CD14-positive monocyte (primary cell): ENCODE measurements at places on chromosomes 12 and 14. TPM values are rescaled to one million over a fixed set of nuclear protein-coding genes. Genes with fewer than 3 reads are reported as not detected.

The SNX6 gene
- 114 TPM for polyA plus RNA-seq

DNA sequence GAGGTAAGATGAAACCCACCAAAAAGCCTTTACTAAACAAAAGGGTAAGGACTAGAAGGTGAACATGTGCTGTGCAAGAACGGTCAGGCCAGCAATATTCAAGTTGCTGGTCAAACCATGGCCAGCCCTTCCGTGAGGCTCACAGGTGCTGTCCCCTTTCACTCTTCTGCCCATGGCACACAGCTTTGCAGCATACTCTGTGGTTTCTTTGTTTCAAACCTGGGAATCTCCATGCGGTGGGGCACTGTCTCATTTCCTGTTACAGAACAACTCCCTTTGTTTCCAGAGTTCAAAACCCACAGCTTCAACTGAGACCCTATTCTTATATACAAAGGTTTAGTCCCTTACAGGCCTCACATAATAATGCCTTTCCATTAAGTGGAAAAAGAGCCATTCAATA lies 1.7 kb upstream of the OVCH1 start:
- no peak overlapping the region for H3K4me3 ChIP-seq
- no peaks in the 10 kb centered on the region for H3K27me3 ChIP-seq
- H3K4me1 ChIP-seq, result no peaks in the 10 kb centered on the region
- no peak for DNase-seq

DNA sequence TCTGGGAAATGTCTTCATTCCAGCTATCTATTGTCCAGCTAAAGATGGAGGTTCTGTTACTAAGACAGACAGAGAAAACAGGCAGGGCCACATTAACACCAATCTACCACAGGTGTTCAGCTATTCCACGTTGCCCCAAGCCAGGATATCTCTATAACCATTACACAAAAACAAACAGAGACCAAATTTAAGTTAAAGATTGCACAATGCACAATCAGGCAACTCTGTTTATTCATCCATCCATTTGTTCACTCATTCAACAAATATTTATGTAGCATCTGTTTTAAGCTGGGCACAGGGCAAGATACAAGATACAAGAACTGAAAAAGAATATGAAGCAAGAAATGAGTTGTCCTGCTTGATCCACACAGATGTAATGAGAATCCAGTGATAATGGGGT lies 629.0 kb downstream of the MED13L start:
- H3K4me3 ChIP-seq, result no peak overlapping the region
- no peak for DNase-seq
- no peak overlapping the region for H3K27ac ChIP-seq
- H3K36me3 ChIP-seq, result no peaks in the 10 kb centered on the region
- H3K27me3 ChIP-seq, result no peaks in the 10 kb centered on the region
- no peaks in the 10 kb centered on the region for H3K4me1 ChIP-seq

GRCh38 chr12:47236109-47236714 lies 156.5 kb upstream of the AMIGO2 start:
- H3K4me1 ChIP-seq, result no peaks in the 10 kb centered on the region
- no peaks in the 10 kb centered on the region for H3K36me3 ChIP-seq
- no peak overlapping the region for H3K4me3 ChIP-seq
- DNase-seq, result no peak

GRCh38 chr14:42606839-42607238 lies 1000.2 kb downstream of the LRFN5 start:
- H3K27me3 ChIP-seq, result no peaks in the 10 kb centered on the region
- H3K4me3 ChIP-seq, result no peak overlapping the region
- H3K36me3 ChIP-seq, result no peaks in the 10 kb centered on the region
- H3K27ac ChIP-seq, result no peak overlapping the region

DNA sequence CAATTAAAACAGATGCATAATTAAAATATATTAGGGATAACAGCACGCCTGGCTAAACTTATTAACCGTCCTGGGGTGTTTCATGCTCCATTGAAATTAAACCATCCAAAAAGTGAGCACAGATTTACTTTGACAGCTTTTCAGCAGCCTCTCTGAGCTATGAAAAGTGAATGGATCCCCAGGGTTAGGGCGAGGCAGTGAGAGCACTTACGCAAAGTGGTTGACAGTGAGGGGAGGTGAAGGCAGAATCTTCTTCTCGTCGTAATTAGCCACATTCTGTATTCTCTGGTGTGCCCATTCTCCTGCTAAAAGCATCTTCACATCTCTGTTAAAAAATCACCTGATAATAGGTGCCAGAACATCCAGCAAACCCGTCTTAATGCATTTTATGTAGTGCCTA lies 1.9 kb downstream of the TMTC2 start:
- H3K27ac ChIP-seq, result no peak overlapping the region
- H3K36me3 ChIP-seq, result peaks cover 26% of the 10 kb centered on the region
- H3K27me3 ChIP-seq, result no peaks in the 10 kb centered on the region
- DNase-seq, result no peak
- peak overlapping the region; percentile 73 for H3K4me3 ChIP-seq

- no peak overlapping the region for H3K4me3 ChIP-seq
- peaks cover 28% of the 10 kb centered on the region for H3K4me1 ChIP-seq
- H3K36me3 ChIP-seq, result peaks cover 62% of the 10 kb centered on the region
- H3K27ac ChIP-seq, result no peak overlapping the region
Observed at GRCh38 chr14:23066855-23067744, 9.8 kb upstream of the CDH24 start.

GRCh38 chr14:103533999-103534575 lies 5.1 kb downstream of the TRMT61A start:
- H3K4me1 ChIP-seq, result peaks cover 13% of the 10 kb centered on the region
- H3K36me3 ChIP-seq, result peaks cover 30% of the 10 kb centered on the region
- peaks cover 5% of the 10 kb centered on the region for H3K27me3 ChIP-seq
- DNase-seq, result no peak
- H3K27ac ChIP-seq, result no peak overlapping the region
- no peak overlapping the region for H3K4me3 ChIP-seq

DNA sequence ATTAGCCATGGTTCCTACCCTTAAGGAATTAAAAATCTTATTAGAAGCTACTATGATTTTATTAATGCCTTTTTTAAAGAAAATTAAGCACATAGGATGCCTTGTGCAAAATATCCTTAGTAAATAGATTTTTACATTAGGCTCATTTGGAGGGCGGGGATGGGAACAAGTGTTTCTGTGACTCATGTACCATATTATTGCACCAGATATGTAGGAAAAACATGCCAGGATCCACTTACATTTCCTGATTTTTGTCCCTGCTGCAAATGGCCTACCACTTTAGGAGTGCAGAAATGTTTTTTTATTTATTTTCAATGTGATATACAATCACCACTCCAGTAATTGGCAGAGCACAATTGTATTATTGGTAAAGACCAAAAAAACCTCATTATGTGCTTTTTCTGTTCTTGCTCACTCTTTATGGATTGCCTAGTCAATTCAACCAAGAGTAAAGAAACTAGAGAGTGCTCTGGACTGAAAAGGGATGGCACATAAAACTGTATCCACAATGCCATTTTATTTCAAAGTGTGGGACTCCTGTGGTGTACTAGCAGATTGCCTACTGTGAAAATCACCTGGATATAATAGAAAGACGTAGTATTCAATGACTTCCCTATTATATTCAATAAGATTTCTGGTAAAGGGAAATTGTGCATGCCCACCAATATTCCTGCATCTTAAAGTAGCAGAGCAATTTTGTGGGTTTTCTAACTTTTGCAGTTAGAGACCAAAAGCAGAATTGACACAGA lies 86.9 kb downstream of the ANO6 start:
- no peaks in the 10 kb centered on the region for H3K27me3 ChIP-seq
- no peak overlapping the region for H3K4me3 ChIP-seq
- no peak for DNase-seq
- no peak overlapping the region for H3K27ac ChIP-seq
- H3K4me1 ChIP-seq, result no peaks in the 10 kb centered on the region

- H3K4me3 ChIP-seq, result no peak overlapping the region
- H3K27me3 ChIP-seq, result no peaks in the 10 kb centered on the region
- H3K27ac ChIP-seq, result no peak overlapping the region
- no peaks in the 10 kb centered on the region for H3K4me1 ChIP-seq
Observed at GRCh38 chr12:130026608-130027176, 122.9 kb upstream of the TMEM132D start.

The EFS gene
- polyA plus RNA-seq, result not detected in 2 replicates

The SYNDIG1L gene
- polyA plus RNA-seq, result not detected

GRCh38 chr12:66119870-66120241 lies 10.7 kb downstream of the LLPH start:
- peaks cover 15% of the 10 kb centered on the region for H3K4me1 ChIP-seq
- H3K27me3 ChIP-seq, result no peaks in the 10 kb centered on the region
- H3K4me3 ChIP-seq, result no peak overlapping the region
- H3K27ac ChIP-seq, result no peak overlapping the region

The ACRBP gene
- polyA plus RNA-seq, result 10.3 TPM

The RACGAP1 gene
- polyA plus RNA-seq, result 2.7 and 5.4 TPM in 2 replicates

- no peaks in the 10 kb centered on the region for H3K4me1 ChIP-seq
- H3K4me3 ChIP-seq, result no peak overlapping the region
- H3K27me3 ChIP-seq, result no peaks in the 10 kb centered on the region
- DNase-seq, result no peak
Observed at GRCh38 chr14:26261368-26262122, 336.3 kb downstream of the NOVA1 start.

DNA sequence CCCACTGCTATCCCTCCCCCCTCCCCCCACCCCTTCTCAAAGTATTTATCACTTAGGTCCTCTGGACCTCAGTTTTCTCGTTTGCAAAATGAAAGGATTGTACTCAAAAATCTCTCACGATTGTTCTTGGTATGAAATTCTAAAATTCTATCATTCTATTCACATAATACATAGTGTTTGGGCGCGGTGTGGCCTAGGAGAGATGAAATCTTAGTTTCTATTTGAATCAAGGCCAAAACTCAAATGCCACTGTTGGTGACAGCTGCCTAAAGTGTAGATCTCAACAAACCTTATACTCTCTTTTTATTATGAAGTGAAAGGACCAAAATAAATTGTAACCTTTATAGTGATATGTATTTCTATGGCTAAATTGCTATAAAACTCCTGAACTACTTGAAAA lies 23.7 kb upstream of the YAF2 start:
- H3K36me3 ChIP-seq, result no peaks in the 10 kb centered on the region
- H3K27ac ChIP-seq, result no peak overlapping the region
- no peaks in the 10 kb centered on the region for H3K4me1 ChIP-seq
- no peak for DNase-seq
- H3K4me3 ChIP-seq, result no peak overlapping the region

The SYCP3 gene
- polyA plus RNA-seq, result not detected

DNA sequence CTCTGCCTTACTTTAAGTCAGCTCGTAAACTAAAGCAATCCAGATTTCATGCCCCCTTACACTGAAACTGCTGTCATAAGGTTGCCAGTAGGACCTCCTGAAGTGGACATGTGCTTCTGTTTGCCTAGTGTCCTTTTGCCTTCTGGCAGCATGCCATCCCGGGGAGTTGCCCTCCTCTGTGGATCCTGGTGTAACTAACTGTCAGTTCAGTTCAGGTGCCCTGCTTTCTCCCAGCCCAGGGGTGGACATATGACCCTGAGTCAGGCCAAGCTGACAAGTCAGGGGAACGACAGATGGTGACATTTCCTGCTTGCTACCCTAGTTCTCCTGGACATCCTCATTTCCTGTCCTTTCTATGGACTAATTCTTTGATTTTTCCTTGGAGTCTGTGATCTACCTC lies 25.6 kb downstream of the AKAP6 start:
- no peak overlapping the region for H3K27ac ChIP-seq
- H3K27me3 ChIP-seq, result no peaks in the 10 kb centered on the region
- no peak overlapping the region for H3K4me3 ChIP-seq
- H3K36me3 ChIP-seq, result no peaks in the 10 kb centered on the region
- no peaks in the 10 kb centered on the region for H3K4me1 ChIP-seq
- no peak for DNase-seq

- no peaks in the 10 kb centered on the region for H3K36me3 ChIP-seq
- no peaks in the 10 kb centered on the region for H3K27me3 ChIP-seq
- no peak for DNase-seq
- no peak overlapping the region for H3K4me3 ChIP-seq
Observed at GRCh38 chr14:74979029-74979428, 23.6 kb upstream of the PGF start.

DNA sequence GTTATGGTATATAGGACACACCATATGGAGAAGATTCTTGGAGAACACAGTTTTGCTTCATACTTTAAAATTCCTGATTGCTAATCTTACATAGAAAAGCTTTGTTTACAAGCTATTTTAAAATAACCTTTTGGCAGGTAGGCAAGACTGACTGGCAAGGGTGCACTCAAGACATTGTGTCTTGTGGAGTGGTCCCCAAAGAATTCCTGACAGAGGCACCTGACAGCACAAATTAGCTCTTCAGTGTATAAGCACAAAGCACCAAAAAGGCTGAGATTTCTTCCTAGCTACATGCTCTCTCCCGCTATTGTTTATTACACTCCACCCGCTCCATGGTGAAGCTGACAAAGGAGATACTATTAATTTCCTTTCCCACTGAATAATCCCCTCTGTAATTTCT lies 139.4 kb downstream of the MON2 start:
- no peak overlapping the region for H3K4me3 ChIP-seq
- H3K27ac ChIP-seq, result no peak overlapping the region
- no peaks in the 10 kb centered on the region for H3K36me3 ChIP-seq
- H3K27me3 ChIP-seq, result no peaks in the 10 kb centered on the region

The INHBC gene
- polyA plus RNA-seq, result not detected

DNA sequence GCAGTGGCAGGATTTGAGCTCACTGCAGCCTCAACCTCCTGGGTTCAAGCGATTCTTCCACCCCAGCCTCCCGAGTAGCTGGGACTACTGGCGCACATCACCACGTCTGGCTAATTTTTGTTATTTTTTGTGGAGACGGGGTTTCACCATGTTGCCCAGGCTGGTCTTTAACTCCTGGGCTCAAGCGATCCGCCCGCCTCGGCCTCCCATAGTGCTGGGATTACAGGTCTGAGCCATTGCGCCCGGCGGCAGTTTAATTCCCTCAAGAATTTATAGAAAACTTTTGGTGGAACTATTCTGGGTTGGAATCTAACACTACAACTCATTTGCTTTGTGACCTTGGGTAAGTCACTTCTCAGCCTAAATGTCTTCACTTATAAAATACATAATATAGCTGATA lies 1.8 kb upstream of the SP1 start:
- no peaks in the 10 kb centered on the region for H3K27me3 ChIP-seq
- H3K4me1 ChIP-seq, result peaks cover 48% of the 10 kb centered on the region
- H3K4me3 ChIP-seq, result no peak overlapping the region
- DNase-seq, result no peak
- peaks cover 13% of the 10 kb centered on the region for H3K36me3 ChIP-seq
- peak overlapping the region; percentile 85 for H3K27ac ChIP-seq

The RND1 gene
- 0.40 TPM for polyA plus RNA-seq

GRCh38 chr14:75435473-75435872 lies 7.7 kb downstream of the JDP2 start:
- DNase-seq, result peak; percentile 14
- no peak overlapping the region for H3K4me3 ChIP-seq
- peaks cover 48% of the 10 kb centered on the region for H3K4me1 ChIP-seq
- no peaks in the 10 kb centered on the region for H3K27me3 ChIP-seq
- peak overlapping the region; percentile 11 for H3K27ac ChIP-seq

- peaks cover 51% of the 10 kb centered on the region for H3K4me1 ChIP-seq
- H3K27ac ChIP-seq, result peak overlapping the region; percentile 88
- no peaks in the 10 kb centered on the region for H3K36me3 ChIP-seq
- H3K4me3 ChIP-seq, result no peak overlapping the region
Observed at GRCh38 chr12:93245543-93245942, 132.2 kb upstream of the NUDT4 start.
